Fibroblast of villous mesenchyme (primary cell): ENCODE measurements at places on chromosomes 4 and X. TPM values are rescaled to one million over a fixed set of nuclear protein-coding genes. Genes with fewer than 3 reads are reported as not detected.

- no peak for DNase-seq
These were observed 401.1 kb upstream of the LCORL start for GRCh38 chr4:18422685-18423084.

GRCh38 chrX:110713666-110714065 lies 82.0 kb downstream of the CHRDL1 start:
- no peak for DNase-seq

- no peak for DNase-seq
These were observed 14.4 kb upstream of the ATOH1 start for GRCh38 chr4:93814141-93814540.

DNA sequence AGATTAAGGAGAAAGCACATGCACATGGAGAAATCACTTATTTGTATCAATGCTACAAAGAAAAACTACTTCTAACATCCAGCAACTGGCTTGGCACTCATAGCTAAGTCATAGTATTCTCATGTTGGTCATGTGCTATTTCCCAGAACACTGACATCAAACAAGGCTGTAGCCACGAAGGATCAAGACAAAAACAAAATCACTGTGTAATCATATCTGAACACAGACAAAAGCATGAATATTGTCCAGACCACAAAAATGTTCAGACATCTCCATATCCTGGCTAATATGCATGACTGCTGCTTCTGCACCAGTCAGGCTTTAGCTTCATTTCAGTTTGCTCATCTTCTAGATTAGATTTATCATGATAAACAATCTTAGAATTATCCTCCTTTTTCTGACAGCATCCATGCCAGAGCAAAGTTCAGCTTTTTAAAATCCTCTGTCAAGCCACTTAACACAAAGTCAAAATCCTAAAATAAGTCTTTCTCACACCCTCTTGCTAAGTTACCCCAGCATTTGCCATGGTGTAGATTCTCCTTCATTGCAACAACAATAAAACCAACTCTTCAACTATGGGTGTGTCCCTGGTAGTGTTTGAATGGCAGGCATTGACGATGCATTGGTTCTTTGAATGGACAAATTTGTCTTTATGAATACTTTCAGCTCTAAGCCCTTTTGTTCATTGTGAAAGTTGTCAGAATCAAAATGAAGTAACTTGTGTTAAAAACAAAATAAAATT lies 39.1 kb upstream of the NPFFR2 start:
- no peak for DNase-seq

GRCh38 chr4:14848229-14848628 lies 154.1 kb upstream of the CPEB2 start:
- no peak for DNase-seq

DNA sequence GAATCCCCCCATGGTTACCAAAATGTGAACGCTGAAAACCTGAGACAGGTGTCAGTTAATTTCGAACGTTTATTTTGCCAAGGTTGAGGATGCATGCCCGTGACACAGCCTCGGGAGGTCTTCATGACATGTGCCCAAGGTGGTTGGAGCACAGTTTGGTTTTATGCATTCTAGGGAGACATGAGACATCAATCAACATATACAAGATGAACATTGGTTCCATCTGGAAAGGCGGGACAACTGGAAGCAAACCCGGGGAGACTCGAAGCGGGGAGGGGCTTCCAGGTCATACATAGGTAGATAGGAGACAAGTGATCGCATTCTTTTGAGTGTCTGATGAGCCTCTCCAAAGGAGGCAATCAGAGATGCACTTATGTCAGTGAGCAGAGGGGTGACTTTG lies 11.0 kb upstream of the SH3BP2 start:
- no peak for DNase-seq

DNA sequence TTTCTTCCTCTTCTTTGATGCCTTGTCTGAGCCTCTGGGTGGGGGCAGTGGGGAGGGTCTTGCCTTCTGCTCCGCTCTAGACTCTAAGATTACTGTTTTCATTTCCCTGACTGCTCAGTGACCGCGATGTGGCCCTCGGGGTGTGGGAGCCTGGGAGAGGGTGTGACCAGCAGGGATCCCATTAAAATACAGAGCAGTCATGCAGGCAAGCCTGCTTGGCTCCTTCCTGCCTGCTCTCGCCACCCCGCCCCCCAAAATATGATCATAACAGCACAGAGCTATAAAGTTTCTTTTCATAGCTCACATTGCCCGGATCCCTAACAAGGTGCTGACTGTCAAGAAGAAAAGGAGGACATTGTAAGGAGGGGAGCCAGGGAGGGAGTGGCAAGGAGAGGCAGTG lies 332.9 kb downstream of the RAB28 start:
- no peak for DNase-seq

GRCh38 chr4:155837203-155837796 lies 28.8 kb downstream of the ASIC5 start:
- DNase-seq = no peak

DNA sequence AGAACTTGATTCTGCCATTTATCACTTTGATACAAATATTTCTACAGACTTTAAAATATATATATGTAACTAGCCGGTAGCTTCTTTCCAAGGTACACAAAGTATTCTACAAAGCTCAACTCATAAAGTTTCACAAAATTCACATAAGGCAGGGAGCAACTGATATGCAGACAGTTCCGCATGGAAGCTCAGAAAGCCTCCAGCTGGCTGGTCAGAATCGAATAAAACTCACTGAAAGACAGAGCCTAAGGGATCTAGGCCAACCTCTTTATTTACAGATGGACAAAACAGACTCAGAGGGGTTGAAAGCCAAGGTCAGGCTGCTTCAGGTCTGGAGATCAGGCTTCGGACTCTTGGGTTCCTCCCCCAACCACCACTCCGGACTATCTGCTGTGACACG lies 130.2 kb downstream of the DCTD start:
- DNase-seq = no peak

DNA sequence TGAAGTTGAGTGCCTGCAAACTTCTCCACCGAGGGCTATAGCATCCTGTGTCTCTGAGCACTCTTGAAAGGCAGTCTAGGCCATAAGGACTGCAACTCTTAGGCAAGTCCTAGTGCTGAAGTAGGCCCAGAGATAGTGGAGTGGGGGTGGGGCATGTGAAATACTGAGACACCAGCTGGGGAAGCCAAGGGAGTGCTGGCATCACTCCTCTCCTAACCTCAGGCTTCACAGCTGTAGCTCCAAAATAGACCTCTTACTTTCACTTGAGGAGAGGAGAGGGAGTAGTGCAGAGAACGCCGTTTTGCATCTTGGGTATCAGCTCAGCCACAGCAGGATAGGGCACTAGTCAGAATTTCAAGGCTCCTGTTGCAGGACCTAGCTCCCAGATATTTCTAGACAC lies 56.2 kb upstream of the CYSLTR1 start:
- no peak for DNase-seq

GRCh38 chr4:82381235-82381634 lies 7.4 kb upstream of the HNRNPD start:
- DNase-seq = no peak

The TEX28 gene
- not detected in 2 replicates for total RNA-seq

The FOXR2 gene
- total RNA-seq = not detected in 2 replicates

The TLR6 gene
- total RNA-seq = 2.3 and 3.0 TPM in 2 replicates

The MAGEB1 gene
- total RNA-seq = not detected in 2 replicates

The SORCS2 gene
- total RNA-seq = under 0.01 TPM in 2 replicates
